ENCODE measurements at places on chromosomes 2 and 18.

- DNase-seq = no peak
Observed at GRCh38 chr2:99487906-99488305, 1.9 kb downstream of the REV1 start.

DNA sequence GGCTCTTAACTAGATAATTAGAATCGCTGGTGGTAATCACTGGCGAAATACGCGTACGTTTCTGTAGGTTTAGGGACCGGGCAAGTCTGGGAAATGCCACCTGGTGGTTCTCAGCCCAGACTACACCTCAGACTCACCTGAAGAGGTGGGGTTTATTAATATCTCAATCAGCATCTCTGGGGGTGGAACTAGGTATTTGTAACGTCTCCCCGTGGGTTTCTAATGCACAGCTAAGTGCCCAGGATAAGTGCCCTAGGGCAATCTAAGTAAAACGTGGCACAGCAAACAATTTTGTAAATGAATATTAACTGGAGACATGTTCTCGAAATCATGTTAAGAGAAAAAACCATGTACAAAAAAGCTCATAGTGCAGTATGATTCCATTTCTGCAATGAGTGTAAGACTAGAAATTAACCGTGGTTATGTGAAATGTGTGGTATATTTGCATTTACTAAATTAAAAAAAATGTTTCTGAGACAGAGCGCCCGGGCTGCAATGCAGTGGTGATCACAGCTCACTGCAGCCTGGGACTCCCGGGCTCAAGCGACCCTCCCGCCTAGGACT lies 760 bp upstream of the CNOT11 start:
- peak; percentile 67 for DNase-seq

- DNase-seq = no peak
Observed at GRCh38 chr2:168169097-168169745, 78.2 kb downstream of the STK39 start.

DNA sequence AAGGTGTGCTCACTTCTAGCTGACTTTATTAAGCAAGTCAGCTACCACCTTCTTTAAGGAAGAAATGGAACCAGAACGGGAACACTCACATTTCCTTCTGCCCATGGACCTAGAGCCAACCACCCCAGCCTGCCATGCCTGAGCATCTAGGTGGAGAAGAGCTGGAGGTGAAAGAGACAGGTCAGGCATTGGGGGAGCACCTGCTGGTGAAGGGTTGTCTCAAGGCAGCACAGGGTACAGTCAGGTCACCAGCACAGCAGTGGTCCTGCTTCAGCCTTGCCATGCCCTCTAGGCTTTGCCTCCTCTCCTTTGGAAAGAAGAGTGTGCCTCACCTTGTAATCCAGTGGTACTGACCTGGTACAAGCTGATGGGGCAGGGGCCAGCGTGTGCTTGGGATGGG lies 107.9 kb downstream of the KCNF1 start:
- no peak for DNase-seq

DNA sequence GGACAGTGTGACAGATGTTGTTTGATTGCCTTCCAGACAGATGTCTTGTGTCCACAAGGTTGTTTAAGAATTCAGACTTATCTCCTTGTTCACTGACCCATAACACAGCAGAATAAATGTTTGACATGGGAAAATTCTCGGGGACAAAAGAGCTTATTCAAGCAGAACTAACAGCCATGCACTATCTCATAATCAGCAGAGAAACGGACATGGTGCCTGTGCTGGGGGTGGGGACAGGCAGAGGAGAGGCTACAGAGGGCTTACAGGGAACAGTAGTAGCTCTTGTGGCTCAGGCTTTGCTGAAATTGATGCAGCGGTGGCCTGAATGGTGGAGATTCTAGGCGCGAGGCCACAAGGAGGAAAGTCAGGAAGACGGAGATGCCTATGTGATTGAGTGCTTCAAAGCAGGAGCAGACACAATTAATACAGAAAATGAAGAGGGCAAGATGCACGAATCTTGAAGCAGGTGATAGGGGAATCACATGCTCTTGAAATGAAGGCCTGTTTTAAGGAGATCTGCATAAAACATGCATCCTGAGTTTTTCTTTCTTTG lies 62.0 kb upstream of the CAB39 start:
- no peak for DNase-seq

GRCh38 chr18:63238693-63239075 lies 80.9 kb downstream of the BCL2 start:
- no peak for DNase-seq

DNA sequence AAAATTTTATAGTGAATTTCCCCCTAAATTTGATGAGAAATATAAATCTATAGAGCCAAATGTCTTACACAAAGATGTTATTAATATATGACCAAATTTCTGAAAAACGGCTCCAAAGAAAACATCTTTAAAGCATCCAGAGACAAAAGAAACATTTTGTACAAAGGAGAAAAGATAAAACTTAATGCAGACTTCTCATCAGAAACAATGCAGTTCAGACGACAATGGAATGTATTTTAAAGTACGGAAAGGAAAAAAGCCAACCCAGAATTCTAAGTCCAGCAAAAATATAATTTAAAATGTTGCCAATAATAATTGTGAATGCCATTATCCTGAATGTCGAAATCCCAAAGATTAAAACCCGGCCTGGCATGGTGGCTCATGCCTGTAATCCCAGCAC lies 129.4 kb downstream of the MCFD2 start:
- no peak for DNase-seq

DNA sequence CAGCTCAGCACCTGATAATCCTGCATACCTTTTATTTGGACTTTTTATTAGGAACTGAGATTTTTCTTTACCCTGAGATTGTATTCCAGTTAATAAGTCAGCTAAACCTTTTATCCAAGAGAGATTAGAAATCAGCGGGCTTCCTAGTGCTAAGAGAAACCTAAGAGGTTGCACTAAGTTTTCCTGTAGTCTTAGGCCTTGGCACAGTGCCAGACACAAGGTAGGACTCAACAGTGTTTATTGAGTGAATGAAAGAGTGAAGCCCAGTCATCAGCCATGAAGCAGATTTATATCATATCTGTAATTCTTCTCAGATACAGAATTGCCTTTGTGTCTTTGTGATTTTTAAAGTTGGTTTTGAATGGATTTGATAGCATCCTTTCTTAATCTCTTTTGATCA lies 13.6 kb downstream of the OTX1 start:
- no peak for DNase-seq

GRCh38 chr2:16088035-16088801 lies 147.9 kb downstream of the MYCN start:
- no peak for DNase-seq

DNA sequence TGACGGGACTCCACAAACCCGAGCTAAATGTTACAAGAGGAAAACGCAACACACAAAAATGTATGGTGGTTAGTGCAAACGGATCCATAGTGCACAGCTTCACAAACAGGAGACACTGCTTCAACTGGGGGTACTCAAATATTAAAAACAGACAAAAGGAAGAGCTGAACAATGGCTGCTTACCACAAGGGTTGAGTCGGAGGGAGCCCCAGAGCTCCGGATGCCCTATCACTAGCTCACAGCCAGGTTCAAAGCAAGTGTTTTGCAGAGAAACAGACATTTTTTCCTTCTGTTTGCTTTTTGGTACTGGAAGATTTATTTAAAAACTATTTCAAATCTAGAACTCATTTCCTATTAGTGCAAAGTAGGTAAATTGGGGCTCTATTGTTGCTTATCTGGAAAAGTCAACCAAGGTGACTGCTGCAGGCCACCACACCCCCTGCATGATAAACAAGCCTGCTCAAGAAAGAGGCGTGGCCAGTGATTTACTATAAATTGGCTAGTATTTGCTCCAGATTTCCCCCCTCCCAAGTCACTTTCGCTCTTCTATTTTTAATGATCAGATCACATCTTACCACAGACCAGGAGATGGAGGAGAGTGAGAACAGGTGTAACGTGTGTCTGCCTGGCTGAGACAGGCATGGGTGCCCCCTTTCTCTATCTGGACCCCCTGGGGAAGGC lies 46.5 kb downstream of the ZAP70 start:
- no peak for DNase-seq

GRCh38 chr2:45957533-45958227 lies 306.2 kb downstream of the PRKCE start:
- peak; percentile 25 for DNase-seq

- DNase-seq = no peak
Observed at GRCh38 chr2:229672021-229672420, 42.3 kb downstream of the DNER start.

GRCh38 chr2:167814881-167815718 lies 432.3 kb downstream of the STK39 start:
- DNase-seq = no peak

DNA sequence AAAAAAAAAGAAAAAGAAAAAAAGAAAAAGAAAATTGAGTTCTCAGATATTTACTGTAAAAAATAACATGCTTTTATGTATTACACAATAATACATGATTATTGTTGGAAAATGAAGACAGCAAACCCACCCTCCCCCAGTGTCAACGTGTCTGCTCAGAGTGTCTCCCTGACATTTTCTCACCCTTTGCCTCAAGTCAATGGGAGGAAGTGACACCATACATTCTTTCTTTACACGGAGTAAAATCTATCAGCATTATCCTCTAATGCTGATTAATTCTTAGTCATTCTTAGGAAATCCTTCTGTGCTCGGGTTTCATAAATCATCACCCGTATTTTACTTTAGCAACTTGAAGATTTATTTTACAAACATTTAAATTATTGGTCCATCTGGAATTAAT lies 32.0 kb downstream of the CTAGE1 start:
- no peak for DNase-seq

- no peak for DNase-seq
Observed at GRCh38 chr2:234827096-234827860, 124.5 kb upstream of the SH3BP4 start.

DNA sequence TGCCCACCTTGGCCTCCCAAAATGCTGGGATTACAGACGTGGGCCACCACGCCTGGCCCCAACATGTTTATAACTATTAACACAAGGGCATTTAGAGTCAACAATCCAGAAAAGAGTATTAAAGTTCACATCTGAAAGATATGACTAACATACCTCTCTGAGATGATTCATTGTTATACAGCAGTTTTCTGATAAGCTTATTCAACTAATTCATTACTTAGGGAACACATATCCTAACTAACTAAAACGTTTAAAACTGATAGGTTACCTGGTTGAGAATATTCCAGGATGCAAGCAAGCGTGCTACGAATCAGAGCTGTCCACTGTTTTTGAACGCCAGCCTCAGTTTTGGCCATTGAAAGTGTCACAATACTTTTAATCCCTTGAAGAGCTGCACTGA lies 34.0 kb upstream of the STRN start:
- DNase-seq = no peak

- peak; percentile 93 for DNase-seq
Observed at GRCh38 chr18:47930199-47930930, at the start of gene SMAD2. TSS of gene SMAD2 (minus strand) at chr18:47930659. CDS start at chr18:47896756, 33,903 bp downstream.

GRCh38 chr2:190505696-190506095 lies 28.8 kb downstream of the NEMP2 start:
- DNase-seq = no peak

Measured in RPMI8226 (cell line).